ENCODE measurements at places on chromosomes 1 and 21.
A peak's percentile ranks its signal among the peaks of the same experiment; 100 is the strongest.

GRCh38 chr1:40802078-40802741, 18.6 kb downstream of the KCNQ4 start:
- DNase-seq, result peak; percentile 23

GRCh38 chr1:89100412-89100811, 25.5 kb downstream of the GBP2 start:
- DNase-seq, result no peak

DNA sequence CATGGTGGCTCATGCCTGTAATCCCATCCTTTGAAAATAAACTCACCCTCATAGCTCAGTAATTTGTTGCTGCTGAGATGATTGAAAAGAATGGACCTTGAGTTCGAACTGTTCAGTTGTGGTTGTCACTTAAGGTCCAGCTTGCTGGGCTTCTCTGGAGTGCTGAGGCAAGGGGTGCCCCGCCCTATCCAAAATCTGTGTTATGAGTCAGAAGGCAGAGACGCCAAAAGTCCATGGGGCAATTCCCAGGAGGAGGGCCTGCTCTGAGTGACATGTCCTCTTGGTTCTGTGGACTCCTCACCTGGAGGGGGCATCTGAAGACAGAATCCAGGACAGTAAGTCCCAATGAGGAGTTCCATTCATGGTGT, 64.8 kb downstream of the MYOM3 start:
- no peak for DNase-seq

DNA sequence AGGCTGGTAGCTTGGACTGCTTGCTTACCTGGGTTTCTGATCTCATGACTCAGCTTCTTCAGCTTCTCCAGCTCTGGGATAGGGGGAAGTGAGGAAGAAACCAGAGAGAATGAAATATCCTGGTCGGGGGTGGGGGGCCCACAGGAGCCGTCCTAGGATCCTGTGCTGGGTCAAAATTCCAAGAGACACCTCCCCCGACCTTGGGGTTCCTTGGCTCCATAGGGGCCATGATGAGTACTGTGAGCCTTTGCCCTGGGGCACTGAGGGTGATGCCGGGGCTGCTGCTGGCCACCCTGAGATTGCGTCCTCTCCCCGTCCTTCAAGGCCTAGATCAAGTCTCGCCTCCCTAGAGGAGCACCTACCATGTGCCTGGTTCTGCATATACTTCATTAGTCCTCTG, 40.0 kb downstream of the MYOM3 start:
- no peak for DNase-seq

- DNase-seq, result no peak
Measured at GRCh38 chr1:55931081-55931940, 648.1 kb downstream of the PLPP3 start.

- peak; percentile 52 for DNase-seq
Measured at GRCh38 chr1:108646648-108647269, 14.1 kb downstream of the HENMT1 start.

DNA sequence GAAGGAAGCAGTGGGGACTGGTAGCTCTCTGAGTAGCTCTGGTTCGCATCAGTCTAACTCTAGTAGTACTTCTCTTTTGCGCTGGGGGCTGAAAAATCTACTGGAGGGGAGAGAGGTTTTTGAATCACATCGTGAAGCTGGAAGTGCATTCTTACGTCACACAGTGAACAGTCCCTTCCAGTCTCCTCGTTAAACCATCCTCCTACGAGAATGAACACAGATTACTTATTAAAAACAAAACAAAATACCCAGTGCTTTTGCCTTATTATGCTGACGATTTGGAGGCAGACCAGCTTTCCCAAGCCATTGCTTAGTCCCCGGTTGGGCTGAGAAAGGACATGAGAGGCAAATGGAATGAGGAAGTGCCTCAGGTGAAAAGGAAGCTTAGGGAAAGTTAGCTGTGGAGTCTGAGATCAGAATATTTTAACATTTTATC, 16.1 kb downstream of the HUNK start:
- no peak for DNase-seq

GRCh38 chr1:87330885-87331364, 2.2 kb downstream of the LMO4 start:
- DNase-seq, result no peak

DNA sequence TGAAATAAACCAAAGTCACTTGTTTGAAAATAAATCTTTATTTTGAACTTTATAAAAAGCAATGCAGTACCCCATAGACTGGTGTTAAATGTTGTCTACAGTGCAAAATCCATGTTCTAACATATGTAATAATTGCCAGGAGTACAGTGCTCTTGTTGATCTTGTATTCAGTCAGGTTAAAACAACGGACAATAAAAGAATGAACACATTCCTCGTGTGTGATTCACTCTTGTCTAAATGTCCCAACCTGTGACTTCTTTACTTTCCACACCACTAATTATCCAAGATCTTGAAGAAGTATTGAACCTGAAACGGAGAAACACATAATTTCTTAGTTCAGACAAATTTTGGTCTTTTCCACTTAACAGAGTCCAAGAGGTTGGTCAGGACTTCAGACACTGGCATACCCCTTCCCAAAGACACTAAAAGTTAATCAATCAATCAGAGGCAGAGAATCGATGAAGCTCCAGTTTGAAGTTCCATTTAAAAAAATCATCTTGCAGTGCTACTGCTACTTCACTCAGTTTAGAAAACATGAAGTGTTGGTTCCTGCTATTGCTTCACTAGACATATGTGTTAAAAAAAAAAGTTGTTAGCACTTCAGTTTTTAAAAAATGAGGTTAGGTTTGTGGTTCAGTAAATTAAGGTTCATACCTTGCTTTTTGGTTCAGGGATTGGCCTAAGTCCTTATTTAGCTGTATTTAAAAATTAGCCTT, 26.2 kb downstream of the ATP1B1 start:
- DNase-seq, result no peak

DNA sequence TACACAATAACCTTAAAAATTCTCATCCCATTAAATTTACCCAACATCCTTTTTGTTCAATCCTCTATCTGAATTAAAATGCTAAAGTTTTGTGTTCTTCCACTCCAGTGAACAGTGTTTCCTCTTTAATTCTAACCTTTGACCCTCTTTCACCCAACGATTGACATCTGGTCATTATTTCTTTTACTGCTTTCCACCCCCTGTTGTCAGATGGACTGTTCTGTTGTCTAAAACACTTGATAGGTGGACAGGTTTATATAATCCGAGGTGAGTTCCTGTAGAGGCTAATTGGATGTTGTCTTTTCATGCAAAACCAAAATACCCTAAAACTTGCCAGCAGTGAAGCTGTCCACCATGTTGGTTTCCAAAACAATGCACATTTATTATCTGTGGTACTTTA, 73.4 kb upstream of the SERTAD4 start:
- no peak for DNase-seq

DNA sequence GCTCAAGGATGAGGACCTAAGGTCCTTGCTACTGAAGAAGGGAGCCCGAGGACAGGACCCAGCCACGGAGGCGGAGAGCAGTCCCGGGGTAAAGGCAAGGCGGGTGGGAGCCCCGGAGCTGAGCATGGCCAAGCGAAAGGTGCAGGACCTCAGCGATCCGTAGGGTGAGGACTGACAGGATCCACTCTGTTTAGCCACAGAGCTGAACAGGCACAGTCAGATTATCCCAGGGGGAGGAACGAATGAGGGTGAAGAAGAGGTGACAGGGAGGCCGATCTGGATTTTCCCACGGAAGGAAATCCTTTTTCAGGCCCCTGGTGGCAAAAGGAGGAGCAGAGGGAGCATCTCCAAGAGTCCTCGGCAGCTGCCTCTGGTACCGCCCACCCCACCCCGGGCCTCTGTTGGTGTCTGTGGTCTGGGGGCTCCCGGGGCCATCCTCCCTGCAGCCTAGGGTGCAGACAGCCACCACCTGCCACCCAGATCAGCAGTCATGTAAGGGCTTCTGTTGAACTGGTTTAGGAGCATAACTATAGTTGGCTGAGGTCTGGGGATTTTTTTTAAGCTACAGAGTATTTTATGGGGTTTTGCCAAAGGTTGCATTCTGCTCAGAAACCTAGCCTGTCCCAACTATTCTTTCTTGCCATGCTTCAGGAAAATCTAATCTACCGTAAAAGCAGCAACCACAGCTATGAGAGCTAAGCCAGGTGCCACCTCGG, 32.3 kb upstream of the LBR start:
- DNase-seq, result no peak

DNA sequence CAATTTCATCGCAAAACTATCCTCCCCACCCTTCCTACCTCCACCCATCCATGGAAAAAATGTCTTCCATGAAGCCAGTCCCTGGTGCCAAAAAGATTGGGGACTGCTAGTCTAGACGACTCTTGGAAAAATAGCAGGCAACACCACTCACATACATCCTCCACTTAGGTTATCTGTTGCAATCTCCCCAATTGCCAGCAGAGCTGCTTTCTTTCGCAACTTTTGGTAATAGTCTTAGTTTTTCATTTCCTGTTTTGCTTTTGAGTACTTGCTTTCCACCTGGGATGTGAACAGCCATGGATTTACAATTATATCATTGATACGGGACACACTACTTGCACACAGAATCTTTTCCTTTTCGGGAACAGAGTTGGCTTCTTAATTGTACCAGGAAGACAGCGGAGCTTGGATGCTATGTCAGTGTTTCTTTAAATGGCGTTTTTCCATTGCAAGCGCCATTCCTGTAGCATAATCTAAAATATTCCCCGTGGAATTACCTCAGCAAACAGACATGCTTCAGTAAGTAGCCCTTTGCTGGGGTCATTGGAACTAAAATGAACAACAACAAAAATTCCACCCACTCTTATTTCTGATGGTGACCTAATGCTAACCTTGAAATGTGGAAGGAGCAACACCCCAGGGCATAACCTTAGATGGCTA, 183.3 kb upstream of the ADGRL2 start:
- DNase-seq, result no peak

DNA sequence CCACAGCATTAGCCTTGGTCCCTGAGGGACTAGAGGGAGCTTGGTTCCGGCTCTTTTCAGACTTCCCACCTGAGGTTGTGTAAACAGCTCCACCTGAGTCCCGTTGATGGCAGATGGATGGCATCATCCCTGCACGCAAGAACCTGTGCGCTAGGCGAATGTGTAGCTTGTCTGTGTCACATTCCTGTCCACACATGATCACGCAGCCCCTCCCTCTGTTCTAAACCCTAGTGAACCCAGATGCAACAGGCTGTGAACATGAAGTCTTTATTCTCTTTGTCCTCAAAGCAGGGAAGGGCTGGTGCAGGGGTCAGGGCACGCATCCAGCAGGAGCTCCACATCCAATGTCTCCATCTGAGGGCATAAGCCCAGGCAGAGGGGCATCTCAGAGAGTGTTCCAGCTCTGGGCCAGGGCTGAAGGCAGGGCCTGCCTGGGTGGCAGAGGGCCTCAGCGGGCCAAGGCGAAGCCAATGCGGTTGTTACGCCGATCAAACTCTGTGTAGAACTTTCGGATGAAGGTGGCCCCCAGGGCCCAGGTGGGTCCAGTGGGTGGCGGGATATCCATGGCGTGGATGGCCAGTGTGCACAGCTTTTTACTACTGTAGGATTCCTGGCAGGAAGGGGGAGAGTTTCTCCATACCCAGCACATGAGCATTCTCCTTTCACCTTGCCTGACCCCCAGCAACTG, 2.9 kb upstream of the ETNK2 start:
- DNase-seq, result no peak

- DNase-seq, result no peak
Measured at GRCh38 chr1:43796111-43796581, 88.8 kb downstream of the ST3GAL3 start.
